ENCODE measurements at places on chromosomes 12 and 14. TPM values are rescaled to one million over a fixed set of nuclear protein-coding genes. Genes with fewer than 3 reads are reported as not detected.

DNA sequence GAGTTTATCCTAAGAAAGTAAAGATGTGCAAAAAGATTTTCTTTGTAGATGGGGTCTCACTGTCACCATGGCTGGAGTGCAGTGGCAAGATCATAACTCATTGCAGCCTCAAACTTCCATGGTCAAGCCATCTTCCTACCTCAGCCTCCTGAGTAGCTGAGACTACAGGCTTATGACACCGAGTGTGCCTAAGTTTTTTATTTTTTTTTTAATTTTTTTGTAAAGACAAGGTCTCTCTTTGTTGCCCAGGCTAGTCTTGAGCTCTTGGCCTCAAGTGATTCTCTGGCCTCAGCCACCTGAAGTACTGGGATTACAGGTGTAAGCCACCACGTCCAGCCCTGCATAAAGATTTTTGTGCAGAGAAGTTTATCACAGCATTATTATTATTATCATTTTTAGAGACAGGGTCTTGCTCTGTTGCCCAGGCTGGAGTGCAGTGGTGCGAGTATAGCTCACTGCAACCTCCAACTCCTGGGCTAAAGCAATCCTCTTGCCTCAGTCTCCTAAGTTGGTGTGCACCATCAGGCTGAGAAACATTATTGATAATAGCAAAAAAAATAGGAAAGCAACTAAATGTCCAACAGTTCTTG is 19.3 kb upstream of the MDM2 start:
- H3K4me3 ChIP-seq = peak overlapping the region; percentile 32
- H3K36me3 ChIP-seq = no peaks in the 10 kb centered on the region
- H3K4me1 ChIP-seq = peaks cover 79% of the 10 kb centered on the region
- H3K27me3 ChIP-seq = no peaks in the 10 kb centered on the region

DNA sequence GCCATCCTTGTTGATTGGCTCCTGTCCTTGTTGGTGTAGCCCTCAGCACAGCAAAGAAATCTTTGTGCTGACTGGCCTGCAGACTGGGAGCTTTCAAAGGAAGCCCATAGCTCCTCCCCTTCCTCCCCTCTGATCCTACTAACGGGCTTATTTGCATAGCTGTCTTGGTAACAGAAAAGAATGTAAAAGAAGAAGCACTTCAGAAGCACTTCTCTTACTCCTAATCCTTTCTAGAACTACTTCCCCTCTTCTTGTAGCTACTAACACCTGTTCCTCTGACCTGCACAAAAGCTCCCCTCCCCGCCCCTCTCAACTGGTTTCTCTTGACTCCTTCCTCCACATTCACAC is 14.3 kb upstream of the RIC8B start:
- no peak overlapping the region for H3K27ac ChIP-seq
- no peaks in the 10 kb centered on the region for H3K36me3 ChIP-seq
- no peak for DNase-seq
- H3K4me1 ChIP-seq = peaks cover 49% of the 10 kb centered on the region
- H3K27me3 ChIP-seq = no peaks in the 10 kb centered on the region

KRT7 gene
- total RNA-seq = not detected

SYNDIG1L gene
- total RNA-seq = not detected

- DNase-seq = no peak
- no peaks in the 10 kb centered on the region for H3K36me3 ChIP-seq
- H3K27ac ChIP-seq = no peak overlapping the region
- no peaks in the 10 kb centered on the region for H3K27me3 ChIP-seq
- H3K4me1 ChIP-seq = peaks cover 12% of the 10 kb centered on the region
- no peak overlapping the region for H3K4me3 ChIP-seq
Observed at GRCh38 chr14:81326451-81326850, 73.7 kb downstream of the STON2 start.

DNA sequence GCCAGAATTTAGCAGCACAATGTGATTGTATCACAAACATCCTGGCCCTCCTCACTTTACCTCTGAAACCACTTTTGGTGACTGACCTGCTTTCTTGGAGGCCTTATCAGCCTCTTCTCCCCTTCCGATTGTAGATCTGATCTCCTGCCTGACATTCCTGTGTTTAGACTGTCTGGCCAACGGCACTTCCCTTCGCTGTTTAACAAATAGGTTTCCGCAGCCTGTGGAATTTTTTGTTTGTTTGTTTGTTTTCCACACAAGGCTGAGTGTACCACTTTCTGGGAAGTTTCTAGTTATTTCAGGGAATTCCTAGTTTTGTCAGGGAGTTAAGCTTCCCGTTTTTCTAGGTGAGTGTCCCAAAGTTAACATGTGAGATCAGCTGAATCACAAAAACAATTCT is 65.9 kb upstream of the CDKN3 start:
- H3K27ac ChIP-seq = no peak overlapping the region
- H3K36me3 ChIP-seq = no peaks in the 10 kb centered on the region
- H3K4me3 ChIP-seq = no peak overlapping the region
- no peak for DNase-seq
- peaks cover 16% of the 10 kb centered on the region for H3K4me1 ChIP-seq
- no peaks in the 10 kb centered on the region for H3K27me3 ChIP-seq

BTBD7 gene
- total RNA-seq = 19.9 TPM

BICD1 gene
- total RNA-seq = 5.2 TPM

DNA sequence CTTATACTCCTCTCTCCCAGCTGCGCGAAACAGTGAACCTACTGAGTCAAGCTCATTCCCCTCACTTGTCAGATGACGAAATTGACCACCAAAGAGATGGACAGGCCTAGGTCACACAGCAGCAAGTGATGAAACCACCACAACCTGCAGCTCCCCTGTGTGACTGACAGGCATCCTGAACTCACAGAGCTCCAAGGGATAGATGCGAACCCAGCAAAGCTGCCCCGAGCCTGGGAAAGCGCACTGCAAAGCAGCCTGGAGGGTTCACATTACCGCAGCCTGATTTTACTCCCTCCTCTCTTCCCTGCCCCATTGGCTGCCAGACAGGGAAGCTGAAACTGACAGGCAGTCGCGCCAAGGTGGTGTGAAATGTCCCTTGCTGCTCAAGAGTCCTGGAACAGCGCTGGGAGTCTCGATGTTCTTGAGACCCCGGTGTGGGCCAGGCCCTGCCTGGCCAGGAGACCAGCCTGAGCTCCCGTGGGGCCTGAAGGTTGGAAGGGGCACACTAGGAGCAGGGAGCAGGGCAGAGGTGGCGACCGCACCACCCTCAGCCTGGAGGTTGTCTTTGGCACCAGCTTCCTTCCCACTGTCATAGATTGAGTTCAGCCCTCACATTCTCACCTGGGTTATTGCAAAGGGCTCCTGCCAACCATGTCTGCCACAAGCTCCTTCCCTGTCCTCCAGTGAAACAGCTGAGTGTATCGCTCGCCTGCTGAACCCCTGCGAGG is 36.3 kb downstream of the SNRNP35 start:
- no peak overlapping the region for H3K27ac ChIP-seq
- peaks cover 23% of the 10 kb centered on the region for H3K4me1 ChIP-seq
- H3K4me3 ChIP-seq = no peak overlapping the region
- H3K36me3 ChIP-seq = peaks cover 6% of the 10 kb centered on the region

Measured in HepG2 (cell line).